ENCODE measurements at places on chromosomes 3 and 15. TPM values are rescaled to one million over a fixed set of nuclear protein-coding genes. Genes with fewer than 3 reads are reported as not detected.

GRCh38 chr3:7146529-7146928 is 285.6 kb downstream of the GRM7 start:
- DNase-seq = no peak
- no peaks in the 10 kb centered on the region for H3K27me3 ChIP-seq
- no peaks in the 10 kb centered on the region for H3K4me1 ChIP-seq
- H3K4me3 ChIP-seq = no peak overlapping the region
- H3K27ac ChIP-seq = no peak overlapping the region

DNA sequence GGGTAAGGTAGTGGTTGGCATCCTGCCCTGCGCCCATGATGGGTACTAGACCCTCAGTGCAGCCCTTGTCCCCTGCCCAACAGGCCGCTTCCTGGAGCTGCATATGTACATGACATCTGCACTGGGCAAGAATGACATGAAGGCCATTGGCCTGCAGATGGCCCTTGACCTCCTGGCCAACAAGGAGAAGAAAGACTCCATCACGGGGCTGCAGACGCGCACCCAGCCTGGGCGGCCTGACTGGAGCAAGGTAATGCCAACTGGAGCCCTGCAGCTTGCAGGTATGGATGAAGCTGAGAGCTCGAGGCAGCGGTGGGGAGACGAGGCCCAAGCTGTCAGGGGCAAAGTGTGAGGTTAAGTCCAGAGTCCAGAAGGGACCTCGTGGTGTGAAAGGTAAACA is 40.8 kb downstream of the NOX5 start:
- no peak overlapping the region for H3K4me3 ChIP-seq
- H3K4me1 ChIP-seq = peaks cover 16% of the 10 kb centered on the region
- no peaks in the 10 kb centered on the region for H3K36me3 ChIP-seq
- H3K27me3 ChIP-seq = no peaks in the 10 kb centered on the region
- H3K27ac ChIP-seq = no peak overlapping the region
- no peak for DNase-seq

Gene BFSP2
- total RNA-seq = not detected

Gene PLSCR2
- total RNA-seq = 0.76 TPM
